Colonic mucosa (tissue), 4 donors: ENCODE measurements at places on chromosomes 7 and 10. TPM values are rescaled to one million over a fixed set of nuclear protein-coding genes. Genes with fewer than 3 reads are reported as not detected.

GRCh38 chr7:157874208-157874816, 537.5 kb downstream of the DNAJB6 start:
- H3K36me3 ChIP-seq, result no peaks in the 10 kb centered on the region
- H3K27me3 ChIP-seq, result no peaks in the 10 kb centered on the region
- no peak for DNase-seq
- no peak overlapping the region for H3K27ac ChIP-seq
- no peak overlapping the region for H3K4me3 ChIP-seq
- no peaks in the 10 kb centered on the region for H3K4me1 ChIP-seq

- H3K27me3 ChIP-seq, result no peaks in the 10 kb centered on the region
- peak; percentile 62 for DNase-seq
- no peaks in the 10 kb centered on the region for H3K4me1 ChIP-seq
- no peak overlapping the region for H3K27ac ChIP-seq
- no peak overlapping the region for H3K4me3 ChIP-seq
- H3K36me3 ChIP-seq, result no peaks in the 10 kb centered on the region
Observed at GRCh38 chr7:134750083-134751062, 29.1 kb upstream of the CALD1 start.

GRCh38 chr7:88546808-88547207, 212.7 kb upstream of the ZNF804B start:
- no peaks in the 10 kb centered on the region for H3K36me3 ChIP-seq
- no peaks in the 10 kb centered on the region for H3K4me1 ChIP-seq
- no peak overlapping the region for H3K4me3 ChIP-seq
- no peak overlapping the region for H3K27ac ChIP-seq

DNA sequence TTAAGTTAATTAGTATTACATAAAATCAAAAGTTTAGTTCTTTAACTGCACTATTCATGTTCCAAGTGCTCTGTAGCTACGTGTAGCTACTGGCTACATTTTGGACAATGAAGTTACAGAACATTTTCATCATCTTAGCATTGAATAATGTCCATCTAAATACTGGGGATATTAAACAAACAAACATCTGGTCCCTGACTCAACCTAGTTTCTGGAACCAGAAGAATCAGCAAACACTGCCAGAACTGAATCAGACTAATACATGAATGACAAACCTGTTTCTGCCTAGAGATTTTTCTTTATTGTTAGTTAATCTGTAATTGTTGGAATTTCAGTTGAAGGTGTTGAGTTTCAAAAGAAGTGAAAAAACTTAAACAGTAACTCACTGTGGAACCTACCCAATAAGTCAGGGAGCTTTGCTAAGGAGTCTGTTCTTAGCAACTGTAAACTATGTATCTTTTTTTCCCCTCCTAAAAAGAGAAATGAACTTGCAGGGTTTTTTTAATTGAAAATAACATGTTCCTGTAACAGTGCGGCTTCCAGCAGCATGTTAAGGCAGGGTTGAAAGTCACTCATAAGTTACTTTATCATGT, 58.3 kb downstream of the CDK13 start:
- no peaks in the 10 kb centered on the region for H3K36me3 ChIP-seq
- H3K27me3 ChIP-seq, result no peaks in the 10 kb centered on the region
- no peak for DNase-seq
- H3K4me3 ChIP-seq, result no peak overlapping the region

DNA sequence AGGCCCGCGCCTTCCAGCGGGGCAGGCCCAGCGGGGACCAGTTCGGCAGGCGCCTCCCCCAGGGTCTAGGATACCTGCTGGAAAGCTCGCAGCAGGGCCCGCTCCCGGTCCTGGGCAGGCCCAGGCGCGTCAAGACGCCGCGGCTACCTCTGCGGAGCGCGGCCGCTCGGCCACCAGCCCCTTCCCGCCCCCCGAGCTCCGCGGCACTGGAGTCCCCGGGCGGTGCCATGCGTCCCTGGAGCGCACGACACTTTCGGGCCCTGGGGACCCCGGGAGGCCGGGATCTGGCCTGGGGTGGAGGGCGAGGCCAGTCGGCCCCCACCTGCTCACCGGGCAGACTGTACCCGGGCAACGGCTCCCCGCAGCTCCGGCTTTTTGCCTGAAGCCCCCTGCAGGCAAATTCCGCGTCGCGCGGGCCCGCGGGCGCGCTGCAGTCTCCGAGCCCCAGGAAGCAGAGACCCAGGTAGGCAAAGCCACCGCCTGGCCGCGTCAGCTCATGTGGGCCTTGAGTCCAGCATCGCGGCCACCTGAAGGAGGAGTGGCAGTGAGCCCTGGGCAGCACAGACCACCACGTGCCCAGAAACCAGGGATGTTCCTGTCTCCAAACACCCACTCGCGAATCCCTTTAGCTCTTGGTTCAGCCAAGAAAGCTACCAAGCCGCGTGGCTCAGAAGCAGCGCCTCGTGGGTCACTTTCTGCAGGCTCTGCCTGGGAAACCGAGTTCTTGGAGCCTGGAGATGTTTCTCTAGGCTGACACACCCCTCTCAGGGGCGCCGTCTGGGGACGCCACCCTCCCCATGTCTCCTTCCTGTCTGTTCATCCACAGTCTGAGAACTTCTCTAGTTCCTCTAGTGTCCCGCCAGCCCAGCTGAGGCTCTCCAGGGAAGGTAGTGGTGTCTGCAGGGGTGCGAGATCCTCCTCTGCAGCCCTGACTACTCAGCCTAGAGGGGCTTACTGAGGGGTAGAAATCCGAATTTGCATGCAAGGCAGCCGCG, 46.1 kb upstream of the APBB1IP start:
- no peak for DNase-seq
- no peak overlapping the region for H3K4me3 ChIP-seq
- no peaks in the 10 kb centered on the region for H3K36me3 ChIP-seq
- no peak overlapping the region for H3K27ac ChIP-seq
- no peaks in the 10 kb centered on the region for H3K4me1 ChIP-seq
- no peaks in the 10 kb centered on the region for H3K27me3 ChIP-seq

DNA sequence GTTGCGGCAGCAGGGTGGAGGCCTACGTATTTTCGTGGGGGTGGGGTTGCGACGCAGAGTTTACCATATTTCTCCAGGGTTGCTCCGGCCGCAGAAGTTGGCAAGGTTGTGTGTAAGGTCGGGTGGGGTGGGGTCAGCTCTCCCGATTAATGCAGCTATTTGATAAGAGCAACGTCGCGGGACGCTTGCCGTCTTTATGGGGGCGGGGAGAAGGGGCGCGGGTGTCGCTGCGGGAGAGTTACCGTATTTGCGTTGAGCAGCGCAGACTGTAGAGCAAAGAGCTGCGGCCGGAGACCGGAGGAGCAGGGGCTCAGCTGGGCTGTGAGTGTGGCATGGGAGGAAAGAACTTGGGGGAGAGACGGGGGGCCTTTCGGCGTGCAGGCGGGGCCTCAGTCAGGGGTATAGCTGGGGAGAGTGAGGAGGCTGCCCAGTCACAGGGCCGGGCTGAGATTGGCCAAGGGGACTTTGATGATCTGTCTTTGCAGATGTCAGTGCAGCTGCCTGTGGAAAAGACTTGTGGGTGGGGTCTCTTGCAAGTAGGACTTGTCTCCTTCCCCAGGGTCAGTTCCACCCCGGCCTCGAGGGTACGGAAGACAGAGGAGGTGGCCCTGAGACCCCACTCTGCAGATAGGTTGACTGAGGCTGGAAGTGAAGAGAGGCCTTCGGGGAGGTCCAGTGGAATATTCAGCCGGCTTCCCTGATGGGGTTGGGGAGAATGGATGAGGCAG, 26.6 kb downstream of the ZNF775 start:
- DNase-seq, result peak; percentile 59
- H3K36me3 ChIP-seq, result no peaks in the 10 kb centered on the region
- H3K27me3 ChIP-seq, result no peaks in the 10 kb centered on the region
- H3K4me1 ChIP-seq, result peaks cover 17% of the 10 kb centered on the region
- H3K4me3 ChIP-seq, result peak overlapping the region; percentile 64
- H3K27ac ChIP-seq, result peak overlapping the region; percentile 97

- H3K27ac ChIP-seq, result no peak overlapping the region
- no peak for DNase-seq
- H3K4me1 ChIP-seq, result no peaks in the 10 kb centered on the region
- no peak overlapping the region for H3K4me3 ChIP-seq
- H3K27me3 ChIP-seq, result no peaks in the 10 kb centered on the region
- H3K36me3 ChIP-seq, result no peaks in the 10 kb centered on the region
Observed at GRCh38 chr7:121371883-121372282, 24.2 kb downstream of the FAM3C start.

- no peak overlapping the region for H3K4me3 ChIP-seq
- peak; percentile 39 for DNase-seq
- peaks cover 13% of the 10 kb centered on the region for H3K4me1 ChIP-seq
- H3K27me3 ChIP-seq, result no peaks in the 10 kb centered on the region
Observed at GRCh38 chr7:17984288-17984687, 43.4 kb downstream of the PRPS1L1 start.

DNA sequence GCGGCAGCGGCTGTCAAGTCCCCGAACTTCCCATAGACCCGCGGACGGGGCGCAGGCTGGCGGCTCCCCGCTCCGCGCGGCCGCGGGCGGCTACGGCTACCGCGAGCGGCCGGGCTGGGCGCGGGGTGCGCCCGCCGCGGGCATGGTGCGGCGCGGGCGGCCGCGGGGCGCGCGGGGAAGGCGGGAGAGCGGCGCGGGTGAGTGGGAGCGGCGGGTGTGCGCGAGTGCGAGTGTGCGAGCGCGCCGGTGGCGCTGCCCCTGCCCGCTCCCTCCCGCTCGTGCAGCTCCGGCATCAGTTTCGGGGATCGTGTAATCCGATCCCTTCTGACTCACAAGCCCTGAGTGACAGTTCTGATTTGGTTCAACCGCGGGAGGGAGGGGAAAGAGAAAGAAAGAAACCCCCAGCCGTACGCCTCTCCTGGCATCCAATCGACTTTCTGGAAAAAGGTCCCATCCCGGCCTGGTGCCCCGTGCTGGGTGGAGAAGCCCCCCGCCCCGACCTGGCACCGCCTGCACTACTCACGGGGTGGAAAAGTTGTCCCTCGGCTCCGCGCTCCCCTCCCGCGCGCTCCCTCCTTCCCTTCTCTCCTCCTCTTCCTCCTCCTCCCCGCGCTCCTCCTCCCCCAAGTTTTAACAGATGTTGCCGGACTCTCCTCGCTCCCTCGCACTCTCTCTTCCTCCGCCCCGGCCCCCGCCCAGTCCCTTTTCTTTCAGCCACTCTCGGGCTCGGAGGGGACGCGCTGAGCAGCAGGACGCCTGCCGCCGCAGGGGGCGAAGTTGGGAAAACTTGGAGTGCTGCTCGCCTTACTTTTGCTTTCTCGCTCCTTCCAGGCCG, at the start of gene GLI3:
Gene GLI3, minus strand, starts transcription at position 234 of the 835 bp plus-strand sequence. CDS start 13,956 bp downstream, outside the sequence.
- H3K4me1 ChIP-seq, result no peaks in the 10 kb centered on the region
- DNase-seq, result peak; percentile 76
- peaks cover 22% of the 10 kb centered on the region for H3K27me3 ChIP-seq
- H3K4me3 ChIP-seq, result peak within 1 kb of the TSS; percentile 50

GRCh38 chr7:70267381-70268120, 669.3 kb downstream of the AUTS2 start:
- no peak for DNase-seq
- H3K4me3 ChIP-seq, result no peak overlapping the region
- no peaks in the 10 kb centered on the region for H3K4me1 ChIP-seq
- no peak overlapping the region for H3K27ac ChIP-seq

GRCh38 chr10:122441961-122442360, 12.5 kb upstream of the ARMS2 start:
- H3K27me3 ChIP-seq, result no peaks in the 10 kb centered on the region
- H3K4me3 ChIP-seq, result no peak overlapping the region
- DNase-seq, result no peak
- H3K27ac ChIP-seq, result no peak overlapping the region

Gene FAM53B
- 43.3 TPM for total RNA-seq

Gene SLC26A4
- total RNA-seq, result 0.32 TPM
